ENCODE measurements at places on chromosomes 1 and 21.

GRCh38 chr1:41958015-41958673 is 39.4 kb upstream of the HIVEP3 start:
- no peak for DNase-seq

- DNase-seq = no peak
Measured at GRCh38 chr1:164682570-164682969, 123.6 kb downstream of the PBX1 start.

GRCh38 chr1:236140705-236141446 is 1.5 kb upstream of the GPR137B start:
- DNase-seq = no peak

- DNase-seq = no peak
Measured at GRCh38 chr1:153428791-153429190, 12.5 kb downstream of the S100A7A start.

DNA sequence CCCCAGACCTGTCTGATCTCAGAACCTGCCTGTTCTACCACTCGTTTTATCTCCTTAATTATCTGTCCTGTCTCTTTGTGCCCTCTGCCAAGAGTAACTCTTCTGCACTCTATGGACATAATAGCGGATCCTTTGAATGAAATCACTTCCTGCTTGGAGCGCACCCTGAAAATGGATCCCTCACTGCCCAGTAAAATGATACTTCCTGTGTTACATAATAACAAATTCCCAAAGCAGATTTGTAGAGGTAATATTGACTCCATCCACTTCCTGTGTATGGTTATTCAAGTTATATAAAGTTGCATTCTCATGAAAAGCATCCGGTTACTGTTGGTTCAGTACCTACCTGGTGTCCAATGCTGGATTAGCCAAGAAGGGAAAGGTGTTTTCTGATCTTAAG is 246.0 kb downstream of the TRABD2B start:
- no peak for DNase-seq

DNA sequence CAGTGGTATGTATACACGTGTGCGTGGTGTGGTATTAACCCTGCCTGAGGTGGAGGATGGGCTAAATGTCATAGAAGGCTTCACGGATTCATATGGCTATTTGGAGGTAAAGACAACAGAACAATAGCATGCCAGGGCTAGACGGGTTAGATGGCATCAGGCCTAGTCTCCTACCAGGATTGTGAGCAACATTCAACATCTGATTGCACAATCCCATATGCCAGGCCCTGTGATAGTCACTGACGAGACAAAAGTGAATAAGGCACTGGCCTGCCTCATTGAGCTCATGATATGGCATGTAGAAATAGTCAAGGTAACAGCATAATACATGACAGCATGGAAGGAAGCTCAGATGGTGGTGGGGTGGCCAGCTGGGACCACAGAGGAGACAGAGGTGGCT is 167.1 kb upstream of the BEND5 start:
- no peak for DNase-seq

GRCh38 chr21:34593423-34593822 is 21.5 kb downstream of the RCAN1 start:
- DNase-seq = no peak

- no peak for DNase-seq
Measured at GRCh38 chr1:217721692-217722091, 90.5 kb downstream of the SPATA17 start.

- DNase-seq = no peak
Measured at GRCh38 chr1:100168051-100168450, 10.0 kb downstream of the LRRC39 start.
